ENCODE measurements at places on chromosomes 6 and 20. TPM values are rescaled to one million over a fixed set of nuclear protein-coding genes. Genes with fewer than 3 reads are reported as not detected.

GRCh38 chr20:33119725-33120720 lies 40.6 kb downstream of the BPIFB4 start:
- DNase-seq, result no peak

The RAB44 gene
- polyA plus RNA-seq, result 0.04 TPM

The RAMACL gene
- polyA plus RNA-seq, result 3.2 TPM

DNA sequence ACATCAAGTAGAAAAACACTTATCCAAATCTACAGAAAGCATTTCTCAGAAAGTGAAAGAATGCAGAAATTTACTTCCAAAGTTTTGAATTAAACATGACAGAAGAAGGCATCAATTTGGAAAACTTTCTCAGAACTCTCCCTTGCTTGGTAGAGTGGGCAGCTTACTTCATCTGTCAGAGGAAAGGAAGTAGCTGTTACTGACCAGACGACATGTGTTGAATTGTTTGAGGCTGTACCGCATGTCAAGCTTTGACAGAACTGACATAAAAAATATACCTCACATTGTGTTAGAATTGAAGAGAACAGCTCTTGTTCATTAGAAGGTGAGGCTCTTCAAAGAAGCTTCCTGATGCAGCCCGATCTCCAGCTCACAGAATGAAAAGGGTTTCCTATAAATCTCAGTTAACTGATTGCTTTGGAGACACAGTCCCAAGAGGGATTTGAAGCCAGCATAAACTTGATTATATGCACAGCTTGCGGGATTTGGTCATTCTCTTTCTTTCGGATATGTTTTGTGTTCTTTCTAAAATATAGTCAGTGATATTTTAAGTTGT lies 190.7 kb downstream of the PLCB1 start:
- DNase-seq, result no peak

GRCh38 chr6:66558189-66558588 lies 851.2 kb upstream of the EYS start:
- DNase-seq, result no peak

GRCh38 chr6:4743926-4744325 lies 32.3 kb upstream of the CDYL start:
- DNase-seq, result no peak

DNA sequence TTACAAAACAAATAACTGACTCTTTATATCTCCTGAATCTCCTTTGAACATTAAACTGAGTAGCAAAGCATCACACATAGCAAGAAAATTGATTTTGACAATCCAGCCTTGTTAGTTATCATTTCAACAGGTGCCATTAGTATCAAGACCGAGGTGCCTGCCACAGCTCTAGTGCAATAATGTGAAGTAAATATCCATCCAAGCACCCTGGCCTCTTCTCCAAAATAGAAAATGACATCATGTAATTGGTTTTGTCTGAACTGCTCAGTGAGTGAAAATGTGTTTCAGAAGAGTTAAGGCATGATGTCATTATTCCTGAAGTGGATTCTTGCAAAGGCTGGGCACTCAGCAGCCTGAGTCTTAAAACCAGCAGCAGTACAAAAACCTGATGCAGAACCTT lies 341.4 kb downstream of the PLCB1 start:
- DNase-seq, result no peak

The FAM83B gene
- polyA plus RNA-seq, result 9.2 TPM

- DNase-seq, result no peak
Measured at GRCh38 chr20:40457404-40457803, 231.6 kb downstream of the MAFB start.

DNA sequence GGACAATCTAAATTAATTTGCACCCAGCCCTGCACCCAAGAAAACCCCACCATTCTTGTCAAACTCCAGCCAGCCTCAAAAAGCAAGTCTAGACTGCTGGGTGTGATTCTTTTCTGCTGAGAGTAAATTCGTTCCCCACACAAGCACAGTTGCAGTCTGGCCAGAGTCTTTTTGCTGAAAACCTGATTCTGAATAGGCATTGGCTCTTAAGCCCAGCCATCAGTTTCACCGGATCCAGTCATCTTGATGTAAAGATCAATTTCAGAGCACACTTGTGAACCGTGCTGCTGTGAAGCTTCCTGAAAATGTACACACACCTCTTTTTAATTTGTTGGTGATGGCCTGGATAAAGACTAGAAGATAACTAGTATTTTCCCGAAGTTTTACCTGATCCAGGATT lies 159.4 kb upstream of the GGTLC1 start:
- DNase-seq, result no peak

GRCh38 chr20:47016068-47016664 lies 121.5 kb downstream of the EYA2 start:
- no peak for DNase-seq

- no peak for DNase-seq
Measured at GRCh38 chr6:99350573-99350972, 1.1 kb upstream of the FAXC start.

The PLG gene
- polyA plus RNA-seq, result 15.5 TPM

- no peak for DNase-seq
Measured at GRCh38 chr20:39751557-39752137, 789.5 kb downstream of the DHX35 start.

GRCh38 chr6:49939993-49940498 lies 23.9 kb downstream of the DEFB114 start:
- no peak for DNase-seq

DNA sequence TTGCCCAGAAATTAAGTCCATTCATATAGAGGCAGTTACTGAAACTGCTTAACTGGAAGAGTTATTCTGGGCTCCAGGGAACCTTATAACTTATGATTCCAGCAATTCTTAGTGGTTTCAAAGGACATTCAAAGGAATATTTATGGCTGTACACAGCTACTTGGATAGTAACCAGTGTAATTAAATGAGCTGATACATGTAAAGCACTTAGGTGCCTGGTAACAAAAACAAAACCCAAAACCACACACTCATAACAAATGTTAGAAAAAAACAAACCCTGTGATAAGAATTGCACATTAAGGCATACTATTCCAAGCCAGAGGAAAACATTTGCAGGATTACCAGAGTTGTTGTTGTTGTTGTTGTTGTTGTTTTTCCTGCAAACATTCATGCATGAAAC lies 51.5 kb downstream of the STK4 start:
- no peak for DNase-seq

- DNase-seq, result no peak
Measured at GRCh38 chr20:20465252-20465651, 97.3 kb downstream of the INSM1 start.

DNA sequence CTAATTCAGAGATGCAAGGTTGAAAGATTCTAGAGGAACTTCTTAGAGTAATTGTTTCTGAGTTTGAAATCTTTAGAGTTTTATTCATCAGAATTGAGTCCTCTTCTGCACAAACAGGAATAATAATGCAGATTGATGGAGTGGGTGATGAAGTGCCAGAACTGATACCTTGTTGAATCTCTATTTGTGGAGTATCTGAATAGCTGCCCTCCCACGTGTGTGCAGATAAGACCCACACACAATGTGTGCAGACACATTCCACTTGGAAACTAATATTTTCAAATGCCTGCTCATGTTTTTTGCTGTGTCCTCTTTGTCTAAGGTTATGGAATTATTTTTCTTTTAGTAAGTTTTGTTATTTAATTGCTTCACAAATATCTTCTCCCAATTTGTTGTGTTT lies 1167.8 kb upstream of the MAP3K7 start:
- no peak for DNase-seq

DNA sequence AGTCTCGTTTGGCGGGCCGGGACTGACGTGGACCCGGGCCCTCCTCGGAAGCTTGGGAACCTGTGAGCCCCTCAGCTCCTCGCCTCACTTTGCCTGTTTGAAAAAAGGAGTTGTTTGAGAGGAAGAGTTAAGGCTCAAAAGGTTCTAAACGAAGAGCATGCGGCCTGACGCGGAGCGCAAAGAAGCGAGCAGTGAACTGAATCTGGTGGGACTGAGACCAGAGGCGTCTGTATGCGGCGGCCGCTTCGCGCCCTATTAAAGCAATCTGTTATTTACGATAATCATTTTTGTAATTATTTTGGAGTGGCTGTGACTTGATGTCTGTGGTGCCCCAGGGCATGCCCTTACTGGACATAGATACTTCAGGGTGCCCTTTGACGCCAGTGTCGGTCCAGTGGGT lies 3.3 kb upstream of the TFAP2C start:
- no peak for DNase-seq

GRCh38 chr20:36491901-36492617 lies 49.3 kb upstream of the MYL9 start:
- no peak for DNase-seq

GRCh38 chr20:276620-277495 lies 13.7 kb downstream of the C20orf96 start:
- no peak for DNase-seq

- peak; percentile 21 for DNase-seq
Measured at GRCh38 chr20:34824806-34825529, 483 bp downstream of the NCOA6 start.

GRCh38 chr20:35277531-35278395 lies at the start of gene MMP24OS:
MMP24OS (minus strand) TSS chr20:35278122; CDS start chr20:35277929, 193 bp downstream.
- no peak for DNase-seq

DNA sequence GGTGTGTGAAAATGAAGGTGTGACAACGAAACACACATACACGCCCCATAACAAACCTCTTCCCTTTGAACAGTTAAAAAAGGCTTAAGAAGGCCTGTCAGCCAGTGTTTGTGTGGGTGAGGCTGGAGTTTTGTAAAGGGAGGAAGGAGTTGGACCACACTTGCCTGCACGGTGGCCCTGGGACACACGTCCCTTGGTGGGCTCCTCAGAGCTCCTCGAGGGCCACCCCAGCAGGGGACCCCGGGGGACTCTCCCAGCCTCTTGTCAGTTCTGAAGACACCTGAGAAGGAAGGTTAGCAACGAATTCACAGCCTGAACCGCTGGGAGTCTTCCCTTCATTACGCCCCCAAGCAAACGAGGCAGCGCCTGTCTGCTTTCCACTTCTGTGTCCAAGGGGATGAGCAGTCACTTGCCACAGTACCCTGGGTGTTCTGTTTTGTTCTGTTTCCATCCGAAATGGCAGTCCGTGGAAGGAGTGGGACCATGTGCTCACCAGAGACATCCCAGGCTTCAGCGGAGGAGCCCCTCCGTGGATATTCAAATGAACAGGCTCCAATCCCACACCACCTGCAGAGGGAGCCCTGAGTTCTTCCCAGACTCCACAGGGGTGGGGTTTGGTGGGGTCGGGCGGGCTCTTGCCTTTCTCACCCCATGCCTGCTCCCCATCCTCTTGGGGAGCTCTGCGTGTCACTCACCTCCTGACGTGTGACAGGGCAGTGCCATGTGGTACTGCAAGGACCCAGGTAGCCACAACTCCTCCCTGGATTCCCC lies 68.6 kb downstream of the NRN1 start:
- DNase-seq, result no peak

GRCh38 chr6:54217018-54217417 lies 91.2 kb upstream of the TINAG start:
- no peak for DNase-seq

DNA sequence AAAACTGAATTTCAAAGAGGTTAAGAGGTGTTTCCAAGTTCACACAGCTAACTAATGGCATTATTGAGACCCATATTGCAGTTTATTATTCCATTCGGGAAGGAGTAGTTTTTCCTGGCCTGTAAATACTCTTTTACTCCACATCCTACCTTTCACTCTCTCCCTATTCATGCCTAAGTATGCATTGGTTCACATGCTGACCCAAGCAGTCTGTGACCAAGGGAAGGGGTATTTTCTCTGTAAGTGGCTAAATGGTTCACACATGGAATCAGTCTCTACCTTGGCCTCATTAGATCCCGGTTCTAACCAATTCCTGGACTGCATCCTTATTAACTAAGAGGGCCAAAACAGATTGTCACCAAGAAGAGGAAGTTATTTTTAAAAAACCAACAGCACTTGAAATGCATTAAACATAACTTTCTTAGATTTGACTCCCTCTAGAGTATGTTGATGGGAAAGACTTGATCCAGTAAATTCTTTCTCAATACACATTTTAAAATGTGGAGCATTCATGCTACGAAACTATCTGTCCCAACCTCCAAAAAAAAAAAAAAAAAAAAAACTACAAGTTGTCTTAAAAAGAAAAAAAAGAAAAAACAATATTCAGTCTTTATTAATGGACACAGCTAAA lies 17.8 kb upstream of the RSPO3 start:
- DNase-seq, result no peak

The ELOVL4 gene
- 4.1 TPM for polyA plus RNA-seq

The PHACTR2 gene
- 39.0 TPM for polyA plus RNA-seq

The NR2E1 gene
- not detected for polyA plus RNA-seq

- no peak for DNase-seq
Measured at GRCh38 chr6:146594495-146594894, 4.3 kb upstream of the ADGB start.

DNA sequence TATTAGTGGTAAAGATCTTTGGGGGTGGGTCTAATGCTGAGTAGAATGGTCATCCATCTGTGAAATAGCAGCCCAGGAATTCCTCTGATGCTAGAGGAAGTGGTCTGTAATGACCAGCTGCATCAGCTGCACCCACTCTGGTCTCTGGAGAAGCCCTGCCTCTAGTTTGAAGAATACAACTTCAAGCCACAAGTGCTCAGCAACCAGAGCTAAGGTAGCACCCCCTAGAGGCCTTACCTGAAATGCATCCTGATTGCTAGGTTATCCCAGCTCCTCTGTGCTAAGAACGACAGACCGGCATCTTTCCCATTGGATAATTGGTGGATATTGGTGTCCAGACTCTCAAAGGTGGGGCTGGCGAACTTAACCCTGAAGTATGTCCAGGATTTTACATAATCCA lies 58.2 kb downstream of the DNAH8 start:
- no peak for DNase-seq

GRCh38 chr6:37190159-37190535 lies 20.2 kb downstream of the PIM1 start:
- no peak for DNase-seq

DNA sequence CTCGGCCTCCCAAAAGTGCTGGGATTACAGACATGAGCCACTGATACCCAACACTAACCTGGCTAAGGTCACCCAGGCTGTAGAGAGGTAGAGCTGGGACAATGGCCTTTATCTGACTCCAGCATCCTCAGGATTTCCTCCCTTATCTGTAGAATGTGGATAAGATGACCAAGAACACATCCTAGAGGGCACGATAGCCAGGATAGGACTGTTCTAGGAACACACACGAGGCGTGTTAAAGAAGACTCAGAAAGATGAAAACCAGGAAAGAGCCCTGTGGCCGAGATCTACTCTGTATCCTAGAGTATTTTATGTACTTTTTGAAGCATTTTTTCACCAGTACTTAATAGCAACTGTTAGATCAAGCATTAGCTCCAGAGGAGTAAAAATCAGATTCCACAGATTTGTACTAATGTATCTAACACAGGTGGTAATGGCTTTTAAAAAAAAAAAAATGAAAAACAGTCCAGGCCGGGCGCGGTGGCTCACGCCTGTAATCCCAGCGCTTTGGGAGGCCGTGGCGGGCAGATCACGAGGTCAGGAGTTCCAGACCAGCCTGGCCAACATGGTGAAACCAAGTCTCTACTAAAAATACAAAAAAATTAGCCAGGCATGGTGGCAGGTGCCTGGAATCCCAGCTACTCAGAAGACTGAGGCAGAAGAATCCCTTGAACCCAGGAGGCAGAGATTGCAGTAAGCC lies 17.3 kb downstream of the PPP1R10 start:
- DNase-seq, result no peak

Measured in right renal cortex interstitium (tissue), 3 donors.